ENCODE measurements at places on chromosomes 11 and 22. TPM values are rescaled to one million over a fixed set of nuclear protein-coding genes. Genes with fewer than 3 reads are reported as not detected.

DNA sequence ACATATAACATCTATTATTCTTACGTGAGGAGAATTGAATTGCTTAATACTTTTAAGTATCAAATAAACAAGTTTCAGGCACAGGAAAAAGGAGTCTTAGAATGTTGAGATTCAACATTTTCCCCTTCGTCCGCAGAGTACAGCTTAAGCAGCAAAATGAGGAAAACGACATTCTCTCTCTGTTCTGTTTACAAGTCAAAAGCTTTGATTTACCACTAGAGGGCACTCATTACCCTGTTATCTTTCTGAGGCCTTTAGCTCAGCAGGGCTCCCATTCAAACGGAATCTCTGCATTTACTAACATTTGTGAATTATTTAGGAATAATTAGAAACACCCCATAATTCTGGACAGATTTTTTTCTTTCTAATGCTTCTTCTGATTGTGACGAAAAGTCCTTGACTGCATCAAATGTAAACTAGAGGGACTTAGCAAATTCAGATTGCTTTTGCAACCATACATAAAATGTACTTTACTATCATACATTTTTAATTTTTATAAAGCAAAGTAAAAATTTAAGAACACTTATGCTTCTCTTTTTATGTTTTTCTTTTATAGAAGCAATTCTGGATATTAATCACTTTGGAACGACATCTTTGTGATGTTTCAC lies 75.0 kb downstream of the JRKL start:
- no peaks in the 10 kb centered on the region for H3K36me3 ChIP-seq
- DNase-seq = peak; percentile 78

DNA sequence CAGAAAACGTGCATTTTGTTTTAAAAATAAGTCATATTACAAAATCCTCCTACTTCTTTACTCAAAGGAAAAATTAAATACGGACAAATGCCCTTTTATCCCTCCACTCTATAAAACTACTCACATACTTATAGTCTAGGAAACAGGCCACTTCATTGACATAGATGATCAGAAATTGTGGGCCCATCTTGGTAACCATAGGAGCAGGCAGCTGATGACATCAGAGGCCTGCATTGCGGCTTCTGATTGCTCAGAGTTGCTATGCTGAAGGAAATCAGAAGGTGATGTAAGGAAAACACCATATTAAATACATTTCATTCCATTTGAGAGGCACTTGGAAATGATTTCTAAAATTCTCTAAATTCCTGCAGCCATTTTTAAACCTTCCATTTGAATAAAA lies 27.0 kb downstream of the FAM76B start:
- no peak overlapping the region for H3K4me3 ChIP-seq
- peak; percentile 19 for DNase-seq
- H3K27ac ChIP-seq = no peak overlapping the region
- no peaks in the 10 kb centered on the region for H3K4me1 ChIP-seq
- no peaks in the 10 kb centered on the region for H3K36me3 ChIP-seq
- peaks cover 10% of the 10 kb centered on the region for H3K27me3 ChIP-seq

DNA sequence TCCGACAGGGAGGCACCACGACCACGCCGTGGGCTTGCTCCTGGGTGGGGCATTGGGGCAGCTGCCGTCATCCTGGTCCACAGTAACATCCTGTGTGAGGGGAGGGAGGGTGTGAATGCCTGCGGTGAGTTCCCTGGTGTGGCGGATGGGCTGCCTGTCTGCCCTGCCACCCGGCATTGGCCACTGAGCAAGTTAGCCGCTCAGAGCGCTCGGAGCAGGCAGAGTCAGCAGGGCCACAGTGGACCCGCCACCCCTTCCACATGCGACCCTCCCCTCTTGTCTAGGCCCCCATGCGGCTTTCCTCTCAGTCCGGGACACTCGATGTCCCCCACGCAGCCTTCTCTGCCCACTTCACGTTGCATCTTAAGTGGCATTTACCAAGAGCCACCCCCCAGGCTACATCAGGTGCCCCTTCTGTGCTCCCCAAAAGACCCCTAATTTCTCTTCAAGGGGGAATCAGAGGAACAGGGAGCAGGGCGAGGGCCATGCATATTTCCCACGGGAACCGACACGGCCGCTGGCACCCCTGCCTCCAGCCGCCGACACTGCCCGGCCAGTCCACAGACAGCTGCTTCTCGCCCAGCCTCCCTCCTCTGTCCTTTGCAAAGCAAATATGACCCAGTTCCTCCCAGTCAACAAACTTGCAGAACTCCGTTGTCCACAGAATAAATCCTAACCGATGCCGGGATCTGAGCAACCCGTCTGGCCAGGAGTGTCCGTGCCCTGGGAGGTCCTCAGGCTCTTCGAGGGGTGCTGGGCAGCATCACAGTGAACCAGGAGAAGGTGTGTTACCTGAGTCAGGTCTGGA lies 1482.1 kb downstream of the TBC1D22A start:
- H3K4me3 ChIP-seq = no peak overlapping the region
- no peaks in the 10 kb centered on the region for H3K27me3 ChIP-seq
- H3K27ac ChIP-seq = no peak overlapping the region
- no peaks in the 10 kb centered on the region for H3K36me3 ChIP-seq
- no peak for DNase-seq

GRCh38 chr22:33600113-33600512 lies 320.2 kb downstream of the LARGE1 start:
- H3K36me3 ChIP-seq = 0 out of 2 replicates have a peak, but pooled peaks cover 2% of the 10 kb centered on the region
- no peaks in the 10 kb centered on the region for H3K4me1 ChIP-seq
- DNase-seq = no peak
- no peak overlapping the region for H3K4me3 ChIP-seq
- no peak overlapping the region for H3K27ac ChIP-seq
- no peaks in the 10 kb centered on the region for H3K27me3 ChIP-seq

DNA sequence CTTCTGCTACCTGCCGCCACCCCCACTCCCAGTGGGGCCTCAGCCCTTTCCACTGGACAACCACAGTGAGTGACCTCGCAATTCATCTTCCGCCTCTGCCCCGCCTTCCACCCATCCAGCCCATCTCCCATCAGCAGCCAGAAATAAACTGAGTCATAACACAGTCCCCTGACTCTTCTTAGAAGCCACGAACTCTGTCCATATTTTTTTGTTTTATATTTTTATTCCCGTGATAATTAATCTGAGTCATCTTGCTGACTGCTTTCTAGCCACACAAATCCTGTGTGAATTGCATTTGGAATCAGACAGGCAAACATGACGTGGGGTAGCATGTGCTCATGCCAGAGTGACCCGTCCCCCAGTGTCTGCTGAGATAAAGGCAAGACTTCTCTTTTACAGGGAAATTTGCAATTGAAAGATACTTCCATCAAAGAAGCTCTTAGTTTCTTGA lies 7.0 kb downstream of the FADD start:
- H3K4me1 ChIP-seq = no peaks in the 10 kb centered on the region
- DNase-seq = peak; percentile 68
- peaks cover 36% of the 10 kb centered on the region for H3K36me3 ChIP-seq

- DNase-seq = no peak
- H3K27me3 ChIP-seq = peaks cover 81% of the 10 kb centered on the region
- no peaks in the 10 kb centered on the region for H3K36me3 ChIP-seq
- no peak overlapping the region for H3K4me3 ChIP-seq
These were observed 1.7 kb upstream of the RASSF10 start for GRCh38 chr11:13007182-13008060.

DNA sequence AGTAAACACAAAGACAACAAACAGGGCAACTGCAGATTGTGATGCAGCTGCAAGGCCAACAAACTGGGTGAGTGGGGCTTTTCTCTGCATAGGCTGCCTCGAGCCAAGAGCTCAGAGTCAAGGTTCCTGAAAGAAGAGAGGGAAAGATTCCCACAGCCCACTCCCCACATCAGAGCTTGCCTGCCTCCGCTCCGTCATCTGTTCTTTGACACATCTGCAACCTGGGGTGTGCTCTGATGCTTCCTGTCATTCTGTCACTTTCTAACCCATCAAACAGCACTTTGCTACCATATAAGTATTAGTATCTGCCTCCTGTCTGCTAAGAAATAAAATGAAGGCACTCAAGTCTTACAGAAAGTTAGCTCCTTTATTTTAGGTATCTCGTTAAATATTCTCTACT lies 46.9 kb downstream of the C22orf31 start:
- no peak for DNase-seq
- H3K27me3 ChIP-seq = no peaks in the 10 kb centered on the region
- H3K4me3 ChIP-seq = no peak overlapping the region
- H3K27ac ChIP-seq = no peak overlapping the region
- no peaks in the 10 kb centered on the region for H3K4me1 ChIP-seq
- no peaks in the 10 kb centered on the region for H3K36me3 ChIP-seq

DNA sequence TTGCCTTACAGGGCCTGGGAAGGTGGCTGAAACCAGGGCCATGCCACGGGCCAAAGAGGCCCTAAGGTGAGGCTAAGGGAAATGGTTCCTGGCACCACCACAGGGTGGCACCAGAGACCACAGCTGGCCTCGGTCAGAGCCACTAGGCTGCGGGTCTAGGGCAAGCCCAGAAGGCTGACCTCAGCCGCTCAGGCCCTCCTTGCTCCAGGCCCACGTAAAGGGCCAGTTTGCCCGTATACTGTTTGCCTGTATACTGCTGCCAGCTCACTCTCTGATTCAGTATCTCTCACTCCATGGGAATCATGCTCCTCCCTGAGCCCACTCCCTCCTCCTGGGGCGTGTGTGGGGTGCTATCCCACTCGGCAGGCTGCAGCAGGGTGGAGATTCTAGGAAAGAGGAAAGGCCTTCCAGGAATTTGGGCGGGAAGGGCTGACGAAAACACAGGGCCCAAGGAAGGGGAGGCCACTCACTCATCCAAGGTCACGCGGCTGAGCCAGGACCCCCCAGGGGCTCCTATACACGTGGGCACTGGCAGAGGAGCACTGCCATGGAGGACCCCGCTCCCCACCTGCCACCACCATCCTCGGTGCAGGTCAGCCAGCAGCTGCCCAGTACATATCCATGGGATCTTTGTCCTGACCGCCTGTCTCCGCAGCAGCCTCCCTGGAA lies 62.4 kb downstream of the NECTIN1 start:
- DNase-seq = peak; percentile 47
- no peak overlapping the region for H3K4me3 ChIP-seq
- no peak overlapping the region for H3K27ac ChIP-seq
- H3K27me3 ChIP-seq = no peaks in the 10 kb centered on the region
- H3K36me3 ChIP-seq = no peaks in the 10 kb centered on the region
- peaks cover 4% of the 10 kb centered on the region for H3K4me1 ChIP-seq

- H3K4me1 ChIP-seq = no peaks in the 10 kb centered on the region
- H3K27ac ChIP-seq = no peak overlapping the region
- DNase-seq = no peak
- H3K4me3 ChIP-seq = no peak overlapping the region
These were observed 18.3 kb downstream of the JAML start for GRCh38 chr11:118206391-118207031.

FADS2 gene
- 31.9 TPM for total RNA-seq

SLC22A6 gene
- total RNA-seq = not detected

GLB1L2 gene
- total RNA-seq = under 0.01 TPM

MRGPRE gene
- total RNA-seq = not detected

TTC28 gene
- total RNA-seq = 13.3 TPM

ENTHD1 gene
- not detected for total RNA-seq

SCUBE2 gene
- 0.72 TPM for total RNA-seq

CDHR5 gene
- total RNA-seq = not detected
